ENCODE measurements at places on chromosomes 13 and 19.

- no peak overlapping the region for H3K4me3 ChIP-seq
- H3K27ac ChIP-seq, result no peak overlapping the region
- no peaks in the 10 kb centered on the region for H3K36me3 ChIP-seq
- H3K27me3 ChIP-seq, result peaks cover 13% of the 10 kb centered on the region
- no peaks in the 10 kb centered on the region for H3K4me1 ChIP-seq
- DNase-seq, result no peak
Measured at GRCh38 chr19:33665776-33666595, 44.2 kb downstream of the CHST8 start.

DNA sequence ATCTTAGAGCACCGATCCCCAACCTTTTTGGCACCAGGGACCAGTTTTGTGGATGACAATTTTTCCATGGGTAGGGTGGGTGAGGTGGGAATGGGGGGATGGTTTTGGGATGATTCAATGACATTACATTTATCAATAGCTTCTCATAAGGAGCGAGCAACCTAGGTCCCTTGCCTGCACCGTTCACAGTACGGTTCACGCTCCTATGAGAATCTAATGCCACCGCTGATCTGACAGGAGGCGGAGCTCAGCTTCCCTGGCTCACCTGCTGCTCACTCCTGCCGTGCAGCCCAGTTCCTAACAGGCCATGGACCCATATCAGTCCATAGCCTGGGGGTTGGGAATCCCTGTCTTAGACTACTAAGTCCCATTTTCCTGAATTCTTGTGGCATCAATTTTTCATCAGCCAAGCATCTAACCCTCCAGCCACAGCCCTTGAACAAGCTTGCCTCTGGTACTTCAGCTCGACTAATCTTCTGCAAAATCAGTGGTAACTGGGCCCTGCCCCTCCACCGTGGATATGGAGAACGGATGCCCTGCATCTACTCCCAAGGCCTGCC lies 37.0 kb upstream of the MAP3K10 start:
- no peaks in the 10 kb centered on the region for H3K36me3 ChIP-seq
- no peaks in the 10 kb centered on the region for H3K27me3 ChIP-seq
- DNase-seq, result no peak

DNA sequence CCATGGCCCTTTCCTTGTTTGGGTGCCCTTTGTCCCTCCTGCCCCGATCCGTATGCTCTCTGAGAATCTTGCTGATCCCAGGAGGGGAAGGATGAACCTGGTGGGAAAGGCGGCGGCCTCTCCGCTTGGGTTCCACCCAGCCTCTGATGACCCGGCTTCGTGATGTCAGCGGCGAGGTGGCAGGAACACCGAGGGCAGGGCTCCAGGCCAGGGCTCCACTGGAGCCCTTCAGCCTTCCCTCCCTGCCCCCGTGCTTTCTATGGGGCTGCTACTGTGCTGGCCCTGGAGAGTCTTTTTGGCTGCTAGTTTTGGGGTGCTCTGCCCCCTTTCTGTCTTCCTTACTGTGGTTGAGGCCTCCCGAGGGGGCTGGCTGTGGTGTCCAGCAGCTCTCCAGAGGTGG lies 11.9 kb upstream of the LIN7B start:
- no peak for DNase-seq
- no peak overlapping the region for H3K4me3 ChIP-seq
- H3K4me1 ChIP-seq, result peaks cover 23% of the 10 kb centered on the region
- no peak overlapping the region for H3K27ac ChIP-seq

DNA sequence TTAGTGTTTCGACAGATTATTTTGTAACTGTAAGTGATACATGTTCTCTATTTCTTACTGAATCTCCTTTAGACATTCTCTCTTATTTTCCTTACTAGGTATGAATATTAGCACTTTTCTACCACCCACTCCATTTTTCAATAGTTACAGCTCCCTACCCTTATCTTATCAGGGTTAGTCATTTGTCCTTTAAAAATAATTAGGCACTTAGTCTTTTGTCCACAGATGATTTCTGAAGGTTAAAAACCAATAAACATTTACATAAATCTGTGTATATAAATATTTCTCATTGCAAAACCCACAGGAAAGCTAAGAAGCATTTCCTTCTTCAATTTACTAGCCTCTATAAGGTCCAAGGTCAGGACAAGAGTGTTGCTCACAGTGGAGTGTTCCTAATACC lies 624.1 kb upstream of the MIR17HG start:
- DNase-seq, result no peak
- no peaks in the 10 kb centered on the region for H3K4me1 ChIP-seq
- no peak overlapping the region for H3K27ac ChIP-seq
- H3K4me3 ChIP-seq, result no peak overlapping the region
- H3K36me3 ChIP-seq, result no peaks in the 10 kb centered on the region

DNA sequence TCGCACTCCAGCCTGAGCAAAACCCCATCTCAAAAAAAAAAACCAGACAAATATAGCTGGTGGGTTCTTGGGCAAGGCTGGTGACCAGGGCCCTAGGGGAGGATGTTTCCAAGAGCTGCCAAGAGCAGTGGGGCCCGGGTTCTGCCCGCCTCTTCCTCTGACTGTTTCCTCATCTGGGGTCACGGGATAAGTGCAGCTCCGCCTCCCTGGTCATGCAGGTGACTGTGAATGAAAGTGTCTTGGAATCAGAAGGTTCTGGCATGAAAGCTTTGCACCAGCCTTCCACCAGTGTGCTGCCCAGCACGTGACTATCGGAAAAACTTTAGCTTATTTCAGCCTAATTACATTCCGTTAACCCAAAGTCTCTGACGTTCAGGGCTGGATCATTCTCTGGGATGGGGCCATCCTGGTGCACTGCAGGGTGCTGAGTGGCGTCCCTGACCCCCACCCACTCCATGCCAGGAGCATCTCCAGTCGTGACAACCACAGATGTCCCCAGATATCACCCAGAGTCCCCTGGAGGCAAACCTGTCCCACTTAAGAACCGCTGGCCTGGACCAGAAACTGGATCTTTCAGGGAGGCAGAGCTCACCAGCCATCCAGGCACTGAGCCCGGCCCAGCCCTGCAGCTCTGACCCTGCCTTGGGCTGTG lies 85.6 kb downstream of the GNG7 start:
- H3K4me3 ChIP-seq, result no peak overlapping the region
- DNase-seq, result no peak
- peaks cover 66% of the 10 kb centered on the region for H3K4me1 ChIP-seq

GRCh38 chr13:88464851-88465250 lies 793.7 kb downstream of the SLITRK5 start:
- H3K36me3 ChIP-seq, result no peaks in the 10 kb centered on the region
- H3K27me3 ChIP-seq, result no peaks in the 10 kb centered on the region
- no peak overlapping the region for H3K27ac ChIP-seq
- no peak for DNase-seq

DNA sequence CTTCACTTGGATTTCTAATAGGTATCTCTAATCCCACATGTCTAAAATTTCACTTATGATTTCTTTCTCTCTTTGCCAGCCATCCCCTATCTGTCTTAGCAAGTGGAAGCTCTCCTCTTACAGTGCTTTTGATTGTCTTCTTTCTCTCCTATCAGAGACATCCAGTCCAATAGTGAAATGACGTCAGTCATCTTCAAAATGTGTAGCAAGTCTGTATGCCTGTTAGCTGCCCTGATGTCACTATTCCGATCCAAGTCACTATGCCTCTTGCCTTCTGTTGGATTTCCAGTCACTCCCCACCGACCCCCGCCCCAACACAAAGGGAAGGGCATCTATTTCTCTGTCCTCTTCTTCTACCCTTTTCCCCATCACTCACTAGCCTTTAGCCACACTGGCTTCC lies 96.4 kb downstream of the WASF3 start:
- H3K4me3 ChIP-seq, result no peak overlapping the region
- H3K27me3 ChIP-seq, result peaks cover 10% of the 10 kb centered on the region
- H3K4me1 ChIP-seq, result no peaks in the 10 kb centered on the region
- no peak overlapping the region for H3K27ac ChIP-seq
- DNase-seq, result no peak

DNA sequence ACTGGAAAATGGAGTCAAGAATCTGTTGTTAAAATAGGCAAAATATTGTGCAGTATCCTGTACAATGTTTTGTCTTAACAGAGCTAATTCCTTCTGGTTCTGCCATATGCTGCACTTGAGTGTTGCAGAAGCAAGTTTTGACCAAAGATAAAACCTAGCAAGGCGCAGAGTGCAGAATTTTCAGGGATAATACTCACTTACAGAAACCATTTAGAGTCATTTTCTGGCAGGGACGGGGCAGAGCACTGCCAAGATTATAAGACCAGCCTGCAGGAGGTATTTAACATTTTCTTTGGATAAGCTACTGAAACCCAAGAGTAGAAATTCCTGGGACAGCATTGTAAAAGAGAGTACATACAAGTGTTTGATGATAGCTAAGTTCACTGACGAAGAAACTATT lies 159.5 kb upstream of the EDNRB start:
- no peak overlapping the region for H3K4me3 ChIP-seq
- no peak for DNase-seq
- H3K27ac ChIP-seq, result no peak overlapping the region
- H3K4me1 ChIP-seq, result no peaks in the 10 kb centered on the region
- H3K27me3 ChIP-seq, result peaks cover 3% of the 10 kb centered on the region
- H3K36me3 ChIP-seq, result peaks cover 5% of the 10 kb centered on the region

GRCh38 chr19:807627-808422 lies 10.6 kb downstream of the PTBP1 start:
- peaks cover 73% of the 10 kb centered on the region for H3K36me3 ChIP-seq
- no peaks in the 10 kb centered on the region for H3K27me3 ChIP-seq
- no peak for DNase-seq
- H3K4me1 ChIP-seq, result peaks cover 12% of the 10 kb centered on the region

DNA sequence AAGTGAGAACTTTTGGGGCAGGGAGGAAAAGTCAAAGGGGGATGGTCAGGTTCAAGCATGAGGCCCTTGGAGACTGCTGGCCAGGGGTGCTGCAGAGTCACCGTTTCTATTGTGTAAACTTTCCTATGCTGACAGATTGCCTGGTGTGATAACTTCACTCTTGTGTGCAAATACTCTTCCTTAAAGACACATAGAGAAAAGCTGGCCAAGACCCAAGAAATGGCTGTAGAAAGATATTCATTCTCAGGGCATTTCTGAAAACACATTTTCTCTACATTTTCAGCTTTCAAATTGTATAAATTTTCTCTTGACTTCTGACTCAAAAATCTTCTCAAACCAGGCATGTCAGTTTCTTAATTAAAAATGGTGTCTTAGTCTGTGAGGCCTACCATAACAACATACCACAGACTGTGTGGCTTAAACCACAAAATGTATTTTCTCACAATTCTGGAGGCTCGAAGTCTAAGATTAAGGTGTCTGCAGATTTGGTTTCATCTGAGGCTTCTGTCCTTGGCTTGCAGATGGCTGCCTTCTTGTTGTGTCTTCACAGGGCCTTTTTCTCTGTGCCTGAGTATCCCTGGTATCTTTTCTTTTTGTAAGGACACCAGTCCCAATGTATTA lies 304.5 kb downstream of the KCNRG start:
- peak overlapping the region; percentile 62 for H3K27ac ChIP-seq
- no peak for DNase-seq
- H3K4me3 ChIP-seq, result no peak overlapping the region
- no peaks in the 10 kb centered on the region for H3K27me3 ChIP-seq
- H3K4me1 ChIP-seq, result peaks cover 16% of the 10 kb centered on the region

DNA sequence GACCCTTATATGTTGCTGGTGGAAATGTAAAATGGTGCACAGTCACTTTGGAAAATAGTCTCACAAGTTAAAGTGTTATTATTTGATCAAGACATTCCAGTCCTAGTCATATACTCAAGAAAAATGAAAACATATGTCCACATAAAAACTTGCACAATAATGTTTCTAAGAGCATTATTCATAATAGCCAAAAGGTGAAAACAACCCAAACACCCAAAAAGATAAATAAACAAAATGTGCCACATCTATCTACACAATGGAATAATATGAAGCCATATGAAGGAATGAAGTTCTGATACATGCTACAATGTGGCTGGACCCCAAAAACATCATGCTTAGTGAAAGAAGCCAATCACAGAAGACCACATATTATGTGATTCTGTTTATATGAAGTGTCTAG lies 14.4 kb upstream of the AKAP8 start:
- H3K4me3 ChIP-seq, result no peak overlapping the region
- DNase-seq, result no peak
- H3K36me3 ChIP-seq, result peaks cover 17% of the 10 kb centered on the region
- peaks cover 9% of the 10 kb centered on the region for H3K4me1 ChIP-seq
- H3K27ac ChIP-seq, result no peak overlapping the region
- H3K27me3 ChIP-seq, result no peaks in the 10 kb centered on the region

Measured in naive thymus-derived CD8-positive, alpha-beta T cell (primary cell).